ENCODE measurements at places on chromosomes 2 and 18.

DNA sequence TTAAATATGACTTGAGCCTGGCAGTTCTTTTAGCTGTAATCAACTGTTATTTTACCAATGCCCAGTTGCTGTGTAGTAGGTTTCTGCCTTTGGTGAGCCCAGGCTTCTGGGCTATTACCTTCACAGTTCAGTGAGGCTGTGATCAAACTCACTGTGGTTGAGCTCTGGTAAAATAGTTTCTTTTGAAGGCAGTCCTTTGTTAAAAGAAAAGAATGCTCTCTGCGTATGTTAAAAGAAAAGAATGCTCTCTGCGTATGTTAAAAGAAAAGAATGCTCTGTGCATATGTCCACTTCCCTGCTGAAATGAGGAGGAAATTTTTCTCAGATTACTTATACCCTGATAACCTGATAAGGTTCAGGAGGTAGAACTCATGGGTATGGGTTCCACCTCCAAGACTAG lies 244.3 kb downstream of the RNF144A start:
- no peak for DNase-seq
- no peak overlapping the region for H3K4me3 ChIP-seq
- no peaks in the 10 kb centered on the region for H3K4me1 ChIP-seq
- no peak overlapping the region for H3K27ac ChIP-seq
- no peaks in the 10 kb centered on the region for H3K36me3 ChIP-seq

DNA sequence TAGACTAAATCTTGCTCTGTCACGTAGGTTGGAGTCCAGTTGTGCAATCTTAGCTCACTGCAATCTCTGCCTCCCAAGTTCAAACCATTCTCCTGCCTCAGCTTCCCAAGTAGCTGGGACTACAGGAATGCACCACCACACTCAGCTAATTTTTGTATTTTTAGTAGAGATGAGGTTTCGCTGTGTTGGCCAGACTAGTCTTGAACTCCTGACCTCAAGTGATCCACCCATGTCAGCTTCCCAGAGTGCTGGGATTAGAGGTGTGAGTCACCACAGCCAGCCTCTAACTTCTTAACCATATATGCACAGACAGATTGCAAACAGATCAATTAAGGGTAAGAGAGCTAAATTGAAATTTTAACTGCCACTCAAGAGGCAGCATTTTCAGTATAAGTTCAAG lies 22.1 kb upstream of the CNGA3 start:
- DNase-seq = no peak
- H3K4me1 ChIP-seq = no peaks in the 10 kb centered on the region
- no peaks in the 10 kb centered on the region for H3K27me3 ChIP-seq
- no peak overlapping the region for H3K4me3 ChIP-seq
- no peak overlapping the region for H3K27ac ChIP-seq

DNA sequence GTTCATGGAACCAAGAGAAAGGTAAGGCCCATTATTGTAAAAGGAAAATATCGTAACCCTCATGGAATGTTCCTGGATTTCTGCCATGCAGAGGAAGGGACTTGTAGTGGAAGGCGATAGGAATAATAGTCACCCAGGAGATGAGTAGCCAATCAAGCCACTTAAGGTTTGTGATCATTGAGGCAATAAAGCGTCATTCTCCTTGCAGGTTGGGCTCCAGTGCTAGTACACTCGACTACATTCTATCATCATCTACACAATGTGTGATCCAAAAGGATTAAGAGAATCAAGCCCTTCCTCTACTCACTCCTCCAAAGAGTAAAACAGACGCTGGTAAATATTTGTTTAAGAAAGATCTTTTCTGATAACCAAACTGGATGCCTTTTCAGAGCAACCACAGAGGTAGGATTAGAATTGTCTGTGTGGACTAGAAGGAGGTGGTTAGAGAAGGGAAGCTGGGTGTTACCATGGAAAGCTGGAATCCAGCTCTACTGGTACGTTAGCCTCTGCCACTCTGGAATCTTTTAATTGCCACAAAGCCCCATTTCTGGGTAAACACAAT lies 245.7 kb downstream of the IKZF2 start:
- no peaks in the 10 kb centered on the region for H3K36me3 ChIP-seq
- H3K4me1 ChIP-seq = no peaks in the 10 kb centered on the region
- H3K4me3 ChIP-seq = no peak overlapping the region
- DNase-seq = no peak
- H3K27ac ChIP-seq = no peak overlapping the region
- H3K27me3 ChIP-seq = no peaks in the 10 kb centered on the region

DNA sequence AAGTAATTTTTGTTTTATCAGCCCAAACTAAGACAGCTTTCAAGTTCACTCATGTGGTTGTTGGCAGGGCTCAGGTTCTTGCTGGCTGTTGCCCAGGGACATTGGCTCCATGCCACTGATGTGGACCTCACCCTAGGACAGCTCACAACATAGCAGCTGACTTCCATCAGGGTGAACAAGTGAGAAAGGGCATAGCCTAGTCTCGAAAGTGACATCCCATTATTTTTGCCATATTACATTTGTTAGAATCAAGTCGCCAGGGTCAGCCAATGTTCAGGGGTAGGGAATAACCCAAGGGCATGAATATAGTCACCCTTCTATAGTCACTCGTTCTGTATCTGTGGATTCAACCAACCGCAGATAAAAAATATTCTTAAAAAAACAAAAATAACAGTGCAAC lies 10.7 kb upstream of the CWC22 start:
- H3K27ac ChIP-seq = no peak overlapping the region
- H3K4me3 ChIP-seq = no peak overlapping the region
- no peaks in the 10 kb centered on the region for H3K4me1 ChIP-seq
- H3K27me3 ChIP-seq = no peaks in the 10 kb centered on the region
- DNase-seq = peak; percentile 25

DNA sequence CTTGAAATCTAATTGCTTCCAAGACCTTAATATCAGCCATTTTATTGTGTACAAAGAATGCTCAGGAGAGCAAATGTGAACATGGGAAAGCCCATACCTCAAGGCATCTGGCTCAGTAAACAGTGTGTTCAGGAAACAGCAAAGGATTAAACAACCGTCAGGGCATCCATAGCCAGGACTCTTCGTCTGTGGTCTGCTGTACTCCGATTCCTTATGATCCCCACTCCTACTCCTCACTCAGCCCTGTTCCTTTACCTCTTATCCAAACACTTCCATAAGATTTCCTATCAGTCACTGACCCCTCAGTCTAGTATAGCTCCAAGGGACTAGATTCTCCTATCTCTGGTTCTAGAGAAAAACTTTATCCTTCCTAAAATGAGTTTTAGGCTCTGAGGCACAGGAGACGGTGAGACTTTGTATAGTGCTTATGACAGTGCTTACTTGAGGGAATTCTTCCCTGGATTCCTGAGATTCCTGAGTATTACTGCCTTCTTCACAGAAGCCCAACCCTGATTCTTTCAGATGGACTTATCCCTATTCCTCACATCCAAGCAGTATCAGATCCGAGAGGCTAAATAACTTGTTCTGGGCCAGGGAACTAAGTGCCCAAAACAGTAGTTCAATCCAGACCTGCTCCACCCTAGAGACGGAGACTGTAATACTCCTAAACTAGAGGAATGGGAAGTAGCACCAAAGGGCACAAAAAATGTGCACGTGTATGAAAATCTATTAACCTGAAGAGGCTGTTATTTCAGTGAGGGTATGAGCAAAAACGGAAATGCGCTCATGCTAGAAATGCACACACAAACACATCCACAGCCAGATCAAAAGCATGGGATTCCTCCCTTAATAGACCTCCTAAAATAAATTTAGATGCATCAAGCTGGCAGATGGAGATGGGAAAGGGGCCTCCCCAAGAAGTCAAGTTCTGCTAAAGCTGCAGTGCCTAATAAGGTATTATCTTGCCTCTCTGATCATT lies 42.1 kb upstream of the SIGLEC15 start:
- DNase-seq = no peak
- no peak overlapping the region for H3K4me3 ChIP-seq
- no peaks in the 10 kb centered on the region for H3K27me3 ChIP-seq
